ENCODE measurements at places on chromosomes 5 and 9.

DNA sequence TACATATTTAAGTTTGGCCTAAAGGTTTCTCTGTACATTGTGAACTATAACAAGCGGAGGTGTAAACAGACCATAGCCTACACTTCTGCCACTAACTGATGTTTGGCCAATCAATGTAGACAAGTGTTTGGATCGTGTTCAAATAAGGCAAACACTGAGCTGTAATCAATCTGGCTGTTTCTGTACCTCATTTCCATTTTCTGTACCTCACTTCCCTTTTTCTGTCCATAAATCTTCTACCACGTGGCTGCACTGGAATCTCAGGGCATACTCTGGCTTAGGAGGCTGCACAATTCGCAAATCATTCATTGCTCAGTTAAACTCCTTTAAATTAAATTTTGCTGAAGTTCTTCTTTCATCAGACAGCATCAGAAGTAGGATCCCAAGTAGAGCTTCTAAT lies 140.9 kb downstream of the SLC25A46 start:
- DNase-seq, result no peak

- DNase-seq, result peak; percentile 39
Measured at GRCh38 chr9:126490871-126491567, 122.7 kb upstream of the LMX1B start.

DNA sequence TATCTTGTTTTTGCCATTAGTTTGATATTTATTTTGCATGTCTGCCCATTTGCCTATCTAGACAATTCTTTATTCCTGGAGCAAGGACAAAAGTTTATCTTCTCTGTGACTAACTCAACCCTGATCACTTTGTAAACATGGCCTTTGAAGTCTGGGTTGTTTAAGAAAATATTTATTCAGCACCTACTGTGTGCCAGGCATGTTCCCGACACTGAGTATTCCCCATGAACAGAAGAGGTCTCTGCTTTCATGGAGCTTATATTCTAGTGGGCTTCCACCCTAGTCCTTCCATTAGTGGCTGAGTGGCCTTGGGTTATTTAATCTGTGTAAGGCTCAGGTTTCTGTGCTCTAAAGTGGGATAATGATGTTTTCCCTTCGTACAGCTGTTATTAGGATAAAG lies 49.7 kb downstream of the SEMA6A start:
- DNase-seq, result no peak

GRCh38 chr9:28050046-28050445 lies 476.8 kb upstream of the C9orf72 start:
- DNase-seq, result peak; percentile 18

DNA sequence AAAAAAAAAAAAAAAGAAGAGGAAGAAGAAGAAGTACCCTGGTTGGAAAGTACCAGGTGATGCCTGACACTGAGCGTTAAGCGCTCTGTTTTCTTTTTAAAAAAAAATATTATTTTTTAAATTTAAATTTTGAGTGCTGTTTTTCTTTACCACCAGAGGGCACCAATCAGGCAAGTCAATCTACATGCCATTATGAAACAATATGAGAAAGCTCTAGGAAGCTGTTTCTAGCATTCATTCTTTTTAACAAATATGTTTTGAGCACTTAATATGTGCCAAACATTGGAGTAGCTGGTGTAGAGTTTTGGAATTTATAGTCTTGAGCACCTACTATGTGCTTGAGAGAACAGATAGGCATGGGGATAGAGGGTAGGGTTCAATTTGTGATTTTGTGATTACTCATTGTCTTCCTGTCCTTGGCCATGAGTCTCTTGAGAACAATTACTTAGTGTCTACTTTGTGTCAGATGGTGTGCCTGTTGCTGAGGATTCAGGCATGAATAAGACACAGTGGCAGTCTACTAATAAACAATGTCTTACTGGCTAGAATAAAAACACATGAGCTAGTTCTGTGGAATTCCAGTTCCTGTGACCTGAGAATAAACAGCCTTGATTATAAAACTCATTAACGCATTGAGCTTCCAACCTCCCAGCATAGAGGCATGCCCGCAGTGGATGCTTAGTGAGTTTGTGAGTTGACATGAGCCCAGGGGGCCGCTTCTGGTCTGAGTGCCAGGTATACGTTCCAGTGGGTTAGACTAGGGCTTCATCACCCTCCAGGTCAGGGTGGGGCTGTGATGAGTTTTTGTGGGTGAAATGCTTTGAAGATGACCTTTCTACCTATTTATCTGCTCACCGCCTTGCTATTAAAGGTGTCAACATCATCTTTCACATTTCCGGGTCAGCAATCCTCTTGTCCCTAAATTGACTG lies 3.0 kb upstream of the UBE2R2 start:
- peak; percentile 42 for DNase-seq

- DNase-seq, result no peak
Measured at GRCh38 chr5:139654871-139655491, 6.8 kb downstream of the CXXC5 start.

- no peak for DNase-seq
Measured at GRCh38 chr5:180142021-180142765, 66.8 kb downstream of the RASGEF1C start.

DNA sequence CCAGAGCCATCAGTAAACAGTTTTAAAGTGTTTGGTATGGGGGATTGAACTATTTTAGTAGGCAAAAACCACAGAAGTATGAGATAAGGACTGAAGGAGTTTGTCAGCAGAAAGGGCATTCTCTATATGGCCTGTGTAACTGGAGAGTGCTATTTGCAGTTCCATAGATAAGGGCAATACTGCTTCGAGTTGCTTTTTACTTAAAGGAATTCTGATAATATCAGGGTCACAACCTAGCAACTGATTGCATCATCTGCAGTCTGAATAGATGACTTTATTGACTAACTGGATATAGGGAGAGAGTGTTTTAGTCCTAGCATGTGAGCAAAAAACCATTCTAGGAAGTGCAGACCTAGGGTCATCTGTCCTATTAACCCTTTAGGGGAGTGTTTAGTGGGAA lies 645.2 kb upstream of the PTPRD start:
- DNase-seq, result no peak

DNA sequence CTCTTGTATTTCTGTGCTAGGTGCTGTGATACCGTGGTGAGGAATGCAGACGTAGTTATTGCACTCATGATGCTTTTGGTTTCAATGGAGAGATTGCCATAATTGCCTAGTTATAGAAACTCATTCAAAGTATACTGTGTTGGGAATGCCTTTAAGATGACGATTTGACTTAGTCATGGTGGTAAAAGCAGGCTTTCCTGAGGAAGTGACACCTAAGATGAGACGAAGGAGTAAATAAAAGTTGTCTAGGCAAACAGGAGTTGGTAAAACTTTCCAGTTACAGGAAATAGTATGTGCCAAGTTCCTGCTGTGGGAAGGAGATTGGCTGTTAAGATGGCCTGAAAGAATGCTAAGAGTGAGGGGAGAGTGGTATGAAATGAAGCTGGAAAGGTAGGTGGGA lies 48.1 kb downstream of the FOCAD start:
- no peak for DNase-seq

- DNase-seq, result no peak
Measured at GRCh38 chr5:68818057-68818695, 275.6 kb upstream of the SLC30A5 start.

DNA sequence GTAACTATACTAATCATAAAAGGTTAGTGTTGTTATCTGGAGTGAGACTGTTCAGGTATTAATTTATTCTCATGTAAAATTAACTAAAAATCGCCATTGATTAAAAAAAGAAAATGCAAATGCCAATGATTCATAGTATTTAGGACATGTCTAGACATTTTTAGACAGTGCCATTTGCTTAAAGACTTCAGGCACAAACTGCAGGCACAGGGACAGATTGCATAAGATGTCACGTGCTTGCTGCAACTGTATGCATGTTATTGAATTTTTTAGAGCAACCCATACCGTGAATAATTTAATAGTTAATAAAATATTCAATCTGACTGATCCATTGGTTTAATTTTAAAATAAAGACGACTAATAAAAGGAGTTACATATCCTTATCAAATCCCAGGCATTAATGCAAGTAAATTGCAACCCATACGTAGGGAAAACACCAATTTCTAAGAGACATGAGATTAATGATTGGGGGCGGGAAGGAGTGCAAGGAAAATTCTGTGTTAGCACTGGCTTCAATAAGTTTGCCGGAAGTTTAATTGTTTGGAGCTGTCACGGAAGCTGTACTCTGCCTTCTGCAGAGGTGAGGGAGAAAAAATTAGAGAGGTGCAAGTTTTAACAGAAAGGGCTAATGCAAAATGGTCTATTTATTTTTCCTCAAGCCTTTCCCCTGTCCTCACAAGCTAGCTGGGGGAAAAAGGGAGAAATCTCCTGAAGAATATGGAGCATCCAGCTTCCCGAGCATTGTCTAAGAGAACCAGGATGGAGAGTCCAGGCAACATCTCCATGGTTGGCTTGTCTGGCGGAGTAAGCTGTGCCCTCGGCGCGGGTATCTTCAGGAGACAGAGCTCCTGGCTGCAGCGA lies 2.9 kb downstream of the EDIL3 start:
- no peak for DNase-seq

- DNase-seq, result no peak
Measured at GRCh38 chr5:60698336-60698735, 1.6 kb downstream of the DEPDC1B start.

- no peak for DNase-seq
Measured at GRCh38 chr9:130268521-130269211, 3.1 kb downstream of the HMCN2 start.

GRCh38 chr9:114456929-114457328 lies 48.3 kb downstream of the WHRN start:
- DNase-seq, result no peak

DNA sequence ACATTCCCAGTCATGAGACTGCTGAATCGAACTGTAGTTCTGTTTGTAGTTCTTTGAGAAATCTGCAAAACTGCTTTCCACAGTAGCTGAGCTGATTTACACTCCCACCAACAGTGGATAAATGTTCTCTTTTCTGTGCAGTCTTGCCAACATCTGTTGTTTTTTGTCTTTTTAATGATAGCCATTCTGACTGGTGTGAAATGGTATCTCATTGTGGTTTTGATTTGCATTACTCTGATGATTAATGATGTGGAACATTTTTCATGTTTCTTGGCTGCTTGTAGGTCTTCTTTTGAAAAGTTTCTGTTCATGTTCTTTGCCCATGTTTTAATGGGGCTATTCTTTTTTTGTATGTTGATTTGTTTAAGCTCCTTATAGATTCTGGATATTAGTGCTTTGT lies 187.3 kb upstream of the TLE4 start:
- no peak for DNase-seq

GRCh38 chr5:68447136-68447929 lies 231.8 kb downstream of the PIK3R1 start:
- no peak for DNase-seq

DNA sequence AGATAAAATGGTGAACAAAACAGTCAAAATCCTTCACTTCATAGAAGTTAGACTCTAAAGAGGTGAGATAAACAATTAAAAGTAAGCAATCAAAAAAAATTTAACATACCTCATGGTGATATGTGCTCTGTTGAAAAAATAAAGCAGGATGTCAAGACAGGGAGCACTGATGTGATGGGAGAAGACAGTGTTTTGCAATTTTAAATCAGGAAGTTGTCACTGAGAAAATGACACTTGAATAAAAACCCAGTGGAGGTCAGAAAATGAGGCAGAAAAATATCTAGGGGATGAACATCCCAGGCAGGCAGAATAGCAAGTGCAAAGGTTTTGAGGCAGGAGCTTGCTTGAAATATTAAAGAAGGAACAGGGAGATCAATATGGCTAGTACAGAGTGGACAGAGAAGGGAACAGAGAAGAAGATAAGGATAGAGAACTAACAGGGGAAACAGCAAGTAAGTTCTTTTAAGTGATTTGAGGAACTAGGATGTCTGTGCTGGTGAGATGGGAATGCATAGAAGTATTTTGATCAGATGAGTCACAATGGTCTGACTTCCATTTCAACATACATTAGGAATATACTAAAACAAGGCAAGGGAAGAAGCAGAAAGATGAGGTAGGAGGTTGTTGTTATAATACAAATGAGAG lies 130.4 kb downstream of the CHSY3 start:
- DNase-seq, result no peak

DNA sequence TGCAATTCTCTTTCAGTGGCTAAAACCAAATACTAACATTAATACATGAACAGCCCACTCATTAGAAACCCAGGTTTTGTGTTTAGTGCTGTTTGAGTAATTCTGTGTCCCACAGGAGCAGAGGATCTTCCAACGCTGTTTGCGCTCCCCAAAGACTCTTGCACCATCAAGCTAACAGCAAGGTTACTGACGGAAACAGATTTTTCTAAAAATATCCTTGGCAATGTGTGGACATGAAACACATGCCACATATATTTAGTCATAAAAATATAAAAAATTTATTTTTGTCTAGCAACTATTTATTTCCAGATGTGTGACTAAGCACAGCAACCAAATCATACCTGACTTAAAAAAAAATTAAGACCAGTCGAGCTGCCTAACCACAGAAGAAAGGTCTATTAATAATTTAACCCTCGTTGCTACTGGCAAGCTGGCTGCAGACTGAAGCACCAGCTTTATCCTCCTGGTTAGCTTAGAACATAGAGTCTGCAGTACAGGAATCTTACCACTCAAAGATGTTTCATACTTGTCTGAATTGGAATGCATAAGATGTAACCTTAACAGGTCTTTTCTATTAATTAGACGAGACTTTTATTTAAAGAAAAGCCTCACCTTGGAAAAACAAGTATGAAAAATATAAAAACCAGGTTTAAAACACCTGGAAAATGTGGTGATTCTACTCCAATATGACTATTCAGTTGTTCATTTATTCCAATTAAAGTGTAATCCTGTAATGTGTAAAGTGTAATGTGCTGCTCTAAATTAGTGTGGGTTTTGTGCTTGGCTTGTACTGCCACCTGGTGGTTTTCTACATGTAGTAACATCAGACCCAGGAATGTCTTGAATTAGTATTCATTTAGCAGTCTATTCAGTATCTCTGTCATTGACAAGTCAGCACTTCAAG lies 272.5 kb downstream of the EPB41L4A start:
- DNase-seq, result peak; percentile 79

- DNase-seq, result no peak
Measured at GRCh38 chr5:82975812-82976211, 101.4 kb downstream of the TMEM167A start.

- no peak for DNase-seq
Measured at GRCh38 chr9:75927356-75927755, 36.9 kb downstream of the PCSK5 start.

GRCh38 chr5:115549154-115549553 lies 4.6 kb upstream of the FEM1C start:
- no peak for DNase-seq

- DNase-seq, result no peak
Measured at GRCh38 chr5:73987915-73988314, 361.9 kb downstream of the ARHGEF28 start.

DNA sequence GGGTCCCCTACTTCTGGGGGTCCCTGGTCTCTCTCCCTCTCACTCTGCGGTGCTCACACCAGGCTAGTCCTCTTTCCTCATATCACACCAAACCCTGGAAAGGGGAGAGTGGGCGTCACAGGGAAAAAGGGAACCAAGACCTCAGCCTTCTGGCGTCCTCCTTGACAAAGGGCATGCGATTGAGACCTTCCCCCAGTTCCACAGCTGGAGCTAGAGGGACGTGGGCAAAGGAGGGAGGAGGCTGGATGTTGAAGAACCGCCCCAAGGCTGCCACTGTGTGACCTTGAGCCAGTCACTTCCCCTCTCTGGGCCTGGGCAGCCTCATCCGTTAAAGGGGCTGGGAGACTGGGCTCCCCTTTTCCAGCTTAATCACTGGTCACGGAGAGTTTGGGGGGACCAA lies 18.5 kb upstream of the TOR2A start:
- no peak for DNase-seq

Measured in stromal cell of bone marrow (primary cell).